ENCODE measurements at places on chromosomes 6 and 20.

- no peak for DNase-seq
Observed at GRCh38 chr6:5208057-5208456, 52.7 kb downstream of the LYRM4 start.

- DNase-seq = no peak
Observed at GRCh38 chr20:60268491-60268890, 310.3 kb downstream of the CDH26 start.

DNA sequence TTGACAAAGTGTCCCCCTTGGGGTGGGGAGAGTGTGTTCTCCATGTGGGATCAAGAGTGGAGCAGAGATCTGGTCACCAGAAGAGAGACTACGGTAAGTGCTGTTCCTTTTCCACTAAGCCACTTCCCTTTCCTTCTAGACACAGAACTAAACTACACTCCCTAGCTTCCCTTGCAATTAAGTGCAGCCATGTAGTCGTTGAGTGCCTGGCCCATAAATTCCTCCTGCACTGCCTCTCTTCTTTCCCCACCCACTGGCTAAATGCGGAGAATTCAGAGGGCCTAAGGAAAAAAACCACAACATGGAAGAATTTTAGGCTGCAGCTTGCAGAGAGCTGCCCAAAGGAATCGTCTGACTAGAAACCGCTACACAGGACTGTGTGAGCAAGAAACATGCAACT, 1.5 kb downstream of the WDR27 start:
- DNase-seq = peak; percentile 20

GRCh38 chr20:52295556-52295955, 104.0 kb upstream of the ZFP64 start:
- DNase-seq = no peak

- no peak for DNase-seq
Observed at GRCh38 chr6:82066196-82066595, 181.3 kb downstream of the IBTK start.

DNA sequence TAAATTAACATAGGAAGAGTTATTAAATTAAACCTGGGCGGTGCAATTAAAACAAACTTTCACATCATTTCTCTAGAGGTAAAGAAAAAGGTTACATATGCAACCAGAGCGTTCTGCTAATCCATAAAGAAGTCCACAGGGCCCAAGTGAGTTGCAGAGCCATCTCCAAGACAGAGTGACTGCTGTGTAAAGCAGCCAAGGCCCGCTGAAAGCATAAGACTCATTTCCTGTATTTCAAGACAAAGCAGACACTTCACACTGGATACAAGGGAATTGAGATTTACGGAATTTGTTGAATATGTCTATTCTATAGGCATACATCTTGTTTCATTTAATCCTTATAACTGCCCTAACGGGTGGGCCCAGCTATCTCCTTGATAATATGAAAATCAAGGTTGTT, 422.8 kb downstream of the CBLN4 start:
- DNase-seq = no peak

DNA sequence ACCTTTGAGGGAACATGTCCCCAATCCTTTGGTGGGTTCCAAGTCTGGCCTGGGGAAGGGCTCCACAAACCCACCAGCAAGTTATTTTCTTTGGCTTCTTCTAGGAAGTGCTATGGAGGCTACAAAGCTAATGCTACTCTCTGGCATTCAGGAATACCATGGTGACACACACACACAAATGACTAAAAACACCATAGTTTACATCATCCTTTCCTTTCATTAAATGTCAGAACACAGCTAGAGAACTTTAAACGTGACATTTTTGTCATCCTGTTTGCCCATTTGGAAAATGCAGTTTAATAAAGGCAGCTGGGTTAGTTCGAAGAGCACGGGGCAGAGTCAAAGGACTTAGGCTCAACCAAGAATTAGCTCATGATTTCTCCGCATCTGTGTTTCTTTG, 40.2 kb upstream of the PROKR2 start:
- no peak for DNase-seq

GRCh38 chr20:3627476-3627875, 35.7 kb downstream of the GFRA4 start:
- no peak for DNase-seq

- no peak for DNase-seq
Observed at GRCh38 chr6:168834042-168834587, 393.1 kb downstream of the SMOC2 start.

DNA sequence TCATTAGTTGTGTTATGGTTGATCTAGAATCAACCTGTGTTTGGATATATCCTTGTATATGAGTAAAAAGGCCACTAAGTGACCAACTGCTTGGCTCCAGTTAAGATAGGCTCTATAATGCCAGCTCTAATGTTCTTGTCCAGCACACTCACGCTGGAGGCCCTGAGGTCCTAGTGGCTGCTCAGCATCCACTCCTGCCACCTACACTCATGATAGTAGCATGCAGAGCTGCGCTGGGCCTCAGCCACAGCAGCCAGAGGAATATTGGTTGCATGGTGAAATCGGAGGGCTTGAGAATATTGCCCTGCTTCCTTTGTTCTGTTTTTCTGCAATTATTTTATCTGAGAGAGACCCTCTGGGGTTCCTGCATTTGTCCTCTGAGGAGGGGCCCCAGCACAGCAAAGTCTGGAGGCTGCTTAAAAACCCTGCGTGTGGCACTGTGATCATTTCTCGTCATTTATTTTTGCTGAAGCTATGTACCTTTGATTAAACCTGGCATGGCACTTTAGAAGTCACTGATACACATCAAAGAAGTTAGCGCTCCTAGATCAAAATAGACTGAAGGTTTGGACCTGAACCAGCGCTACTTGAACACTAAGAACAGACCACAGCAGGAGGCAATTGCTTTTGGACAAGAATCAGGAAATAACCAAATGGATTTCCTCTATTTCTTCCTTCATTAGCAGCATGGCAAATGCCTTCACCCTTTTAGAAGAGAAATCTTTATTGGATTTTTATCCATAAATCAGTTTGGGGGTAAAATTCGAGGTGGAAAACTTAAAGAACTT, 398.4 kb upstream of the ID4 start:
- DNase-seq = no peak

GRCh38 chr20:50921803-50922501, 9.3 kb downstream of the ADNP start:
- DNase-seq = no peak

GRCh38 chr6:15574486-15574885, 88.3 kb downstream of the DTNBP1 start:
- DNase-seq = no peak

DNA sequence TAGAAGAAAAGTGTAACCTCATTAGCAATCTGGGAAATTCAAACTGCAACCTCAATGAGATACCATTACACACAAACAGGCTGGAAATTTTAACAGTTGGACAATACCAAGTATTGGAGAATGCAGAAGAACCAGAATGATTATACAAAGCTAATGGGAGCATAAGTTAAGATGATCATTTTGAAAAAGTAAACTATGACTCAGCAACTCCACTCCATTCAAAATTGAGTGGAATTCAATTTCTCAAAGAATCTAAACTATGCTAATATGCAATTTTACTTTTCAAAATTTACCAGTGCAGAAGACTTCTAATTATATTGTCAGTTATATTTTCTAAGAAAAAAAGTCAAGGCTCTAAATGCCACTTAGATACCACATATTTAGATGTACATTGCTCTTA, 17.2 kb downstream of the GPLD1 start:
- DNase-seq = no peak

DNA sequence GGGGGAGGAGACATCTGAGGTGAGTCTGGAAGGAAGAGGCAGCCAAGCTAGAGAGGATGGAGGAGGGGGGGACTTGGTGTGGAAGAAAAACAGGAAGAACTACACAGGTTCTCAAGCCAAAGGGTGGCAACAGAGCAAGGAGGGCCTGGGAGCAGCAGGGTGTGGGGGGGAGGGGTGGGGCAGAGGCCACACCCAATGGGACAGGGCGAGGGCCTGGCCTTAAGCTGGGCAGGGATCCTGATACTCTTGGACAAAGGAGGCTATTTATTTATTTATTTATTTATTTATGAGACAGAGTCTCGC, 359.0 kb downstream of the ZFAND3 start:
- DNase-seq = no peak
